Activated CD4-positive, alpha-beta memory T cell treated with anti-CD3 and anti-CD28 coated beads for 36 hours (primary cell): ENCODE measurements at places on chromosomes 5 and 9. TPM values are rescaled to one million over a fixed set of nuclear protein-coding genes. Genes with fewer than 3 reads are reported as not detected.

TRIM14 gene
- total RNA-seq = 52.7 TPM

DNA sequence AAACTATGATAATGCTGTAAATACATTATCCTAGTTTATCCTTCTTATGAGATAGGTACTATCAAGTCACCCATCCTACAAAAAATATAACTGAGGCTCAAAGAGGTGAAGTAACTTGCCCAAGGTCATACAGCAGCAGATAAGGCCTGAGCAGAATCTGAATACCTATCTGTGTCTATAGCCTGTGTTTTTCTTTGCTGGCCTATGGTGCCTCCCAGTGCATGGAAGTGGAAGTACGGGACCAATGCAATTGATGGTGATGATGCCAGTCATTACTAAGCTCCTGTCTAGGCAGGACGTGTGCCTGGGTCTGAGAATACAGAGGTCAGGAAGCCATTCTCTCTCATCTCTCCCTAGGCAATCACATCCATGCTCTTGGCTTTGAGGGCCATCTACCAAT, 67.8 kb downstream of the FAT2 start:
- no peak overlapping the region for H3K4me3 ChIP-seq
- H3K36me3 ChIP-seq = no peaks in the 10 kb centered on the region
- peak; percentile 66 for DNase-seq
- H3K27ac ChIP-seq = no peak overlapping the region
- H3K27me3 ChIP-seq = no peaks in the 10 kb centered on the region

DNA sequence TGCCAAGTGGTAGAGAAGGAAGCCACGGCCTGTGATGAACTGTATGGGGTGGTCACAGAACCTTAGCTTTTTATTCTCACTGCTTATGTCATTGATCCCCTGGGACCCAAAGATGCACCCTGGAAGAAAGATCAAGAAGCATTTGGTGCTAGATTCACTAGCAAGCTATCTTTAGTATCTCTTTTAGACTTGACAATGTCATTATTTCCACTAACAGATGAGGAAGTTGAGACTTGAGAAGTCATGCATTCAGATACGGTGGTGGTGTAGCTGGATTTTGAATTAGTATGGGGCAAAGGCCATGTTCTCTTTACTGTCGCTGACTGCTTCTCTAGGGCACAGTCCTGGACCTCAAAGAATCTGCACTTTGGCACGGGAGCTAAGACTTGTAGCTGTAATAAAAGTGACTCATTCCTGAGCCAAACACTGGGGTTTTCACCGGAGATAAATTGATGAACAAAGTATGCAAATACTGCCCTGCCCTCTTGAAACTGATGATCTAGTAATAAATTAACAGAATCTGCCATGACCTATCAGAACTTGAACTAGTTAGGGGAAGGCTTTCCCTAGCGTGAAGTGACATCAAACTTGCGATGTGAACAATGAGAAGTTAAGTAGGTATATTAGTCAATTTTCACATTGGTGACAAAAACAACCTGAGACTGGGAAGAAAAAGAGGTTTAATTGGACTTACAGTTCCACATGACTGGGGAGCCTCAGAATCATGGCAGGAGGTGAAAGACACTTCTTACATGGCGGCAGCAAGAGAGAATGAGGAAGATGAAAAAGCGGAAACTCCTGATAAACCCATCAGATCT, 5.4 kb downstream of the GDA start:
- H3K36me3 ChIP-seq = no peaks in the 10 kb centered on the region
- H3K4me1 ChIP-seq = no peaks in the 10 kb centered on the region
- no peak overlapping the region for H3K27ac ChIP-seq
- DNase-seq = no peak
- no peak overlapping the region for H3K4me3 ChIP-seq
- H3K27me3 ChIP-seq = peaks cover 9% of the 10 kb centered on the region

DNA sequence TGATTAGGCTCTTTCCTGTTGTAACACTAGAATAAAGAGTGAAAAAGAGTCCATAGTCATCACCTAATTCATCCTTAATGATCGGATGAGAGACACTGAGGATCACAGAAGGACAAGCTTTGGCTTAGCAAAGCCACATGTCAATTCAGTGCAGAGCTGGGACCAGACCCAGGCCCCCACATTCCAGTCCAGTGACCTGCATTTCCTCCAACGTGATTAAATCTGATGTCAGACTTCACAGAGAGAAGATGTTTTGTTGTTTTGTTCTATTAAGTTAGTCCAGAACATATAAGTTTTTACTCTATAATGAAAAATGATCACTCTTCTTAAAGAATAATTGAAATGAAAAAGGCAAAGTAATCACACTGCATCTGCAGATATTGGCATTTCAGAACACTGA, 377.9 kb upstream of the PAPPA start:
- H3K36me3 ChIP-seq = no peaks in the 10 kb centered on the region
- no peak overlapping the region for H3K4me3 ChIP-seq
- H3K27me3 ChIP-seq = no peaks in the 10 kb centered on the region
- no peak overlapping the region for H3K27ac ChIP-seq
- H3K4me1 ChIP-seq = no peaks in the 10 kb centered on the region

EIF4E1B gene
- not detected for total RNA-seq

CARD9 gene
- 1.4 TPM for total RNA-seq

DNA sequence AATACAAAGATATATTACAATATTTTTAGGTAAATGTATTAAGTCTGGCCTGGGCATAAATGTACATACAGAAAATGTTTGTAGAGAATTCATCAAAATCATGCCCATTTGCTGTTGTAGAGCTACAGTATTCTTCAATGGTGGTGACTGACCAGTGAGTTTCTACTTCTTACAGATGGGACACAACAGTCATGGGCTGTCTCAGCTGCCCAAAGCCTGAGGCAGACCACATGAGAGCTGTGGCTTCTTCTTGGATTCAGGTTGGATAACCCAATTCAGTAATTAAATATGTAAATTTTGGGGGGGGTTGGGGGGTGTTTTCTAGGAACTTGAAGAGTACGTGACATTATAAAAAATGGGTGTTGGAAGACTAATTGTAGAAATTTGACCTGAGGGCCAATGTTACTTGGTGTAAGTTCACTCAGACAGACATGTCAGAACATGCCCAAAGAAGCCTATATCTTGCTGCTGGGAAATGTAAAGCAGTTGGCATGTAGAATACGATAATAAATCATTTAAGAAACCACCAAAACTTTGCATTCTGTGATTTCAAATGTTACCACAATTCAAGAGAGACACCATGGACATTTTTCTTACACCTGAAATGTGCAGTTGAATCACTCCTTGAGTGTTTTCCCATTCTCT, 17.9 kb downstream of the STARD4 start:
- no peak overlapping the region for H3K4me3 ChIP-seq
- H3K4me1 ChIP-seq = peaks cover 13% of the 10 kb centered on the region
- H3K27ac ChIP-seq = peak overlapping the region; percentile 58
- no peak for DNase-seq
- peaks cover 24% of the 10 kb centered on the region for H3K36me3 ChIP-seq

GRCh38 chr5:178786417-178786816, 56.0 kb upstream of the ZNF354A start:
- H3K4me1 ChIP-seq = no peaks in the 10 kb centered on the region
- no peak overlapping the region for H3K27ac ChIP-seq
- DNase-seq = no peak
- H3K27me3 ChIP-seq = peaks cover 2% of the 10 kb centered on the region
- no peaks in the 10 kb centered on the region for H3K36me3 ChIP-seq
- H3K4me3 ChIP-seq = no peak overlapping the region

DNA sequence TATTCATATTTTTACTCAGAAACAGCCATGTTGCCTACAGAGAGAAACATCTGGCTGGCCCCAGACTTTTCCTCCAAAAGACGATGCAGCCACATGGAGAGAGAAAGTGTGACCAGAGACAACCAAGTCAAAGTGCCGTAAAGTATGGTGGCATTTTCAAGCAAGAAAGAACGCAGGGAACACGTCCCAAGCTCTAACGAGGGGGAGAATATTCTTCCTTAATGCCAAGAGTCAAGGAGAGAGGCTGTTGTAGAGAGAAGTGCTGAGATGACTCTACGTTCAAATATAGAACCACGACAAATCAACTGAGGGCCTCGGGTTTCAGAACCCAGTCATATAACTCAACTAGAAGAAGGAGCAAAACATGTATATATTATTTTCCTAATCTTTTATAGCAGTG, 55.9 kb downstream of the FNBP1 start:
- peaks cover 35% of the 10 kb centered on the region for H3K36me3 ChIP-seq
- H3K27ac ChIP-seq = peak overlapping the region; percentile 85
- H3K27me3 ChIP-seq = no peaks in the 10 kb centered on the region
- H3K4me3 ChIP-seq = no peak overlapping the region

GRCh38 chr5:81136557-81136956, 96.6 kb upstream of the CKMT2 start:
- no peaks in the 10 kb centered on the region for H3K27me3 ChIP-seq
- H3K36me3 ChIP-seq = peaks cover 23% of the 10 kb centered on the region
- no peak overlapping the region for H3K27ac ChIP-seq
- DNase-seq = no peak
- H3K4me1 ChIP-seq = no peaks in the 10 kb centered on the region
- H3K4me3 ChIP-seq = no peak overlapping the region

DNA sequence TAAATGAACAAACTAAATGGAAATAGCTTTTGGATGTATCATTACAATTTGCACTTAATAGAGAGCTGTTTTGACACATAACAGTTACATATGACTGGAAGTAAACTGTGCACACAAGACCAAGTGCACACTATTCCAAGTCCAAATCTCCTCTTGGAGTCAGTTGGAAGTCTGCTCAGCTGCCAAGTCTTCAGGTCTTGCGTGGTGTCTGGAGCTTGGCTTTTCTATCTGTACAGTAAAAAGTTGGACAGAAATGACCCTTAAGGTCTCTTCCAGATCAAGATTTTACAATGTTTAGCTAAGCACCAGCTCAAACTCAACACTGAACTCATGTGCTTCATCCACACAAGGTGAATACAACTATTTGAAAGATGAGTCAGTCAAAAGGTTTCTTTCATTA, 456.9 kb downstream of the RASEF start:
- no peaks in the 10 kb centered on the region for H3K27me3 ChIP-seq
- no peaks in the 10 kb centered on the region for H3K36me3 ChIP-seq
- H3K4me3 ChIP-seq = no peak overlapping the region

DNA sequence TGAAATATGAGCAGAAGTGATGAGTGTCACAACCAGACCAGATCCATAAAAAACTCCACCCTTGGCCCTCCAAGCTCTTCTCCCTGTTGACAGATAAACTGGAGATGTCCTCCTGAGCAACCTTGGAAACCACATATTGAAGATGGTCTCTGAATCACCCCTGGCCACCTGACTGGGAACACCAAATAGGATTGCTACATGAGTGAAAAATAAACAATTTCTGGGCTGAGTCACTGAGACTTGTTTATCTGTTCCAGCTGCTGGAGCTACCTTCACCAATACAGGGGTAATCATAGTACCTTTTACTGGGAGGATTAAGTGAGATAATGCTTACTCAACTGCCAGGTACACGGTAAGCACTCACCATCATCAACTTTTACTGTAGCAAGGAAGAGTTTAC, 53.3 kb downstream of the PCA3 start:
- DNase-seq = no peak
- H3K36me3 ChIP-seq = no peaks in the 10 kb centered on the region
- H3K4me3 ChIP-seq = no peak overlapping the region
- H3K27me3 ChIP-seq = peaks cover 13% of the 10 kb centered on the region
- no peaks in the 10 kb centered on the region for H3K4me1 ChIP-seq
- no peak overlapping the region for H3K27ac ChIP-seq
